ENCODE measurements at places on chromosomes 4 and X.

DNA sequence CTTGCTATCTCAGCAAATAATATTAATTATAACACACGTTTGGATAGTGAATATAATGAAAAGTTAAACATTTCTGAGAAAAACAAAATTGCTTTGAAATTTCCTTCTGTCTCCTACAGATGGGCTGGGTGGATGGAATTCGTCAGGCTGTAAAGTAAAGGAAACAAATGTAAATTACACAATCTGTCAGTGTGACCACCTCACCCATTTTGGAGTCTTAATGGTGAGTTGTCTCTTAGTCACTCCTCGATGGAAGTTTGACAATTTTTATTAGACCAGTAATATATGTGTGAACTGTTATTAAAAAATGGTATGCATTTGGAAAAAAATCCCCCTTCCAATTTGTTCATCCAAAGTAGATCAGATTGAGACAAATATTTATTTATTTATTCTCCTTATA is 92.5 kb upstream of the BRS3 start:
- DNase-seq = no peak

- no peak for DNase-seq
Observed at GRCh38 chrX:40100537-40101429, 3.0 kb upstream of the BCOR start.

GRCh38 chrX:116490104-116490503 is 27.3 kb upstream of the CT83 start:
- DNase-seq = no peak

DNA sequence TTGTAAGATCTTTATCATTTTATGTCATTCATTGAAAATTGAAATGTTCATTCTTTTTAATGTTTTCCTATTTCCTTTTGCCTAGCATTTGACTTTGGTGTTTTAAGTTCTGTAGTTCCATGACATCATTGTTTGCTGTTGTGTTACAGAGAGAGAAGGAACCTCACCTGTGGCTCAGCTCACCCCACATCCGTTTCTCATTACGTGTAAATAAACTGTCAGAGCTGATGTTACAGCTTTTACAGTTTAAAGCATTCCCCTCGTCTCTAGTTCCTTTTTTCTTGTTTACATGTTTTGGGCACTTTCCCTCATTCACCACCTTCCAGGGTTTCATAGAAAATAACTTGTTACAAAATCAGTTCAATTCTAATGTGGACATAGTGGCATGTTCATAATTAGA is 137.2 kb downstream of the FNIP2 start:
- no peak for DNase-seq

DNA sequence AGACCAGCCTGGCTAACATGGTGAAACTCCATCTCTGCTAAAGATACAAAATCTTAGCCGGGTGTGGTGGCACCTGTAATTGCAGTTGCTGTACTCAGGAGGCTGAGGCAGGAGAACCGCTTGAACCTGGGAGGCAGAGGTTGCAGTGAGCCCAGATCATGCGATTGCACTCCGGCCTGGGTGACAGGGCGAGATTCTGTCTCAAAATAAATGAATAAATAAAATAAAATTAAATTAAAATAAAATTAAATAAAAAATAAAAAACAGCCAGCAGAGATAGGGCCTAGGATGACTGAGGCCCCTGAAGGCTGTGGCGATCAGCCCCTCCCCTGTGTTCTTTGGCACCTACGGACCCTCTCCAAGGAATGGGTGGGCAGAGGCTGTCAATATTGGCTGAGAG is 22.8 kb upstream of the IL3RA start:
- no peak for DNase-seq

DNA sequence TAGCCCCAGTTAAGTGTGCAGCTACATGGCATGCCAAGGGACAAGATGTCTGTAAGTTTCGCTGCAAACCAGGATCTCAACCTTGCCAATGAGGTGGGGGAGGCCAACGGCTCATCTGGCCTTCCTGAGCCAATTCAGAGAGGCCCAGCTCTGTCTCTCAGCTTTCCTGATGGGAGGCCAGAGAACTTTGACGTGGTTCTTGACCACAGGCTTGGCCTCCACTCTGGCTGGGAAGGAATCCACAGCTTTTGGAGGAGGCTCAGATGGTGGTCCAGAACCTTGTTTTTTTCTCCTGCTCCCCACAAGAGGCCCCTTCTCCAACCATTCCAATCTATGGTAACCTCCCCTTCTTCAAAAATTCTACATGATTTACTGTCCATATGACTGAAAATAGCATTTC is 9.8 kb downstream of the CAPN6 start:
- no peak for DNase-seq

GRCh38 chr4:183345261-183345660 is 23.0 kb upstream of the CLDN24 start:
- DNase-seq = no peak

DNA sequence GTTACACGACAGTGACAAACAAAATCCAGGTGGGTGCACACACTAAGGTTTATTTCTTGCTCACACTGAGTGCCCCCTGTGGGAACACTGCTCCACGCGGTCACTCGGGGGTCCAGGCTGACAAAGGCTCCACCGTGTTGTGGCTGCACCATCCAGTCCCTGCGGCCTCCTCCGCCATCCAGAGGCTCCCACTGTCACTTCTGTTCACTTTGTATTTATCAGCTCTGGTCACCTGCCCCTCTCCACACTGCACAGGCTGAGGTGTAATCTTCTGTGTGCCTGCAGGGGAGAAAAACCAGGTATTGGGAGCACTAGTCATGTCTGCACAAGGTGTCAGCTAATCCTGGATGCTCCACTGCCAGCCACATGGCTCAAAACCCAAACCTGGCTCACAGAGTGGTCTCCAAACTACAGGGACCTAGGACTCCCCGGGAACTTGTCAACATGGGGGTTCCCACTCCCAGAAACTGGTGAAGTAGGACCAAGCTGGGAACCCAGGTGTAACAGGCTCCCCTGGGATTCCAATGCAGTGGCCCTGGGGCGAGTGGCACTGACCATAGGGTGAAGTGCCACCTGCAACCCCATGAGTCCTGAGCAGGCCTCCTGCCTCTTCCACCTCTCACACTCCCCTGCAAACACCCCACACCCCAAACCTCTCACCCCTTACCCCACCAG is 25.5 kb downstream of the HMX1 start:
- DNase-seq = no peak

DNA sequence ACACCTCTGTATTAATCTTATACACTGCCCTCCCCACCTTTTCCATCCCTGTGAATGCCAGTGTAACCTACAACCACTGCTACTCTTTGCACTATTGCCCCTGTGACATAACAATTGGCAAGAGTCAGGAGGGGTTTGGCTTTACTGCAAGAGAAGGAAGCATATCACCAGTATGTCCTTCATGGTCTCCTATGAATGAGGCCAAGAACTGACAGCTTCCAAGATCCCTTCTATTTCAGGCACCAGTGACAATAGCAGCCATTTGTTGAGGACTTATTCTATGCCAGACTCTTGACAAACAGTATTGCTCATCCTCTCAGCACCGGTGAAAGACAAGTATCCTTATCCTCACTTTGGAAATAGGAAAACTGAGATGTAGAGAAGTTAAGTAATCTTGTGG is 363.9 kb downstream of the MID1IP1 start:
- no peak for DNase-seq

DNA sequence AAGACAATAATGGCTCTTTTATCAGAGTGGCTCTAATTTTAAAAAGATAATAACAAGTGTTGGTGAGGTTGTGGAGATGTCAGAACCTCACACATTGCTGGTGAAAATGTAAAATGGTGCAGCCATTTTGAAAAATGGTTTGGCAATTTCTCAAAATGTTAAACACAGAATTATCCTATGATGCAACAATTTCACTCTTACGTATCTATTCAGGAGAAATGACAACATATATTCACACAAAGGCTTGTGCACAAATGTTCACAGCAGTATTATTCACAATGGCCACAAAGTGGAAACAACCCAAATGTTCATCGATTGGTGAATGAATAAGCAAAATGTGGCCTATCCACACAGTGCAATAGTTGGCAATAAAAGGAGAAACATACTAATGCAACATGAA is 24.7 kb downstream of the ENPP6 start:
- DNase-seq = no peak

Data from activated CD4-positive, alpha-beta T cell treated with anti-CD3 and anti-CD28 coated beads for 24 hours (primary cell).